ENCODE measurements at places on chromosomes 1 and 21.

GRCh38 chr1:5271264-5271663 lies 616.9 kb downstream of the AJAP1 start:
- DNase-seq = no peak

DNA sequence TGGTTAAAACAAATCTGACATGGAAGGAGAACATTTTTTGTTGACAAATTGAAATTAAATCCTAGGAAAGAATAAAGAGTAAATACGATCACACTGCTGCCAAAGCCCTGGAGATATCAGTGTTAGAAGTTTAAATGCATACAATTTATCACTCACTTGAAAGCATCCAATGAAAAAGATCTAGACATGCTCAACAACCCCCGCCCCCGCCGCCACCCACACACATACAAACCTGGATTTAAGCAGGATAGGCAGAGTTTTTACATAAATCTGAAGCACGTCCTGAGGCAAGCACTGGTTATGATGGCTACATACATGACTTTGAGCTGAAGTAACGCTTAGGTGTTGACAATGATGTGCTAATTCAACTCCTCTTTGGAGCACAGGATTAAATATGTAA lies 58.5 kb downstream of the LYST start:
- DNase-seq = no peak

DNA sequence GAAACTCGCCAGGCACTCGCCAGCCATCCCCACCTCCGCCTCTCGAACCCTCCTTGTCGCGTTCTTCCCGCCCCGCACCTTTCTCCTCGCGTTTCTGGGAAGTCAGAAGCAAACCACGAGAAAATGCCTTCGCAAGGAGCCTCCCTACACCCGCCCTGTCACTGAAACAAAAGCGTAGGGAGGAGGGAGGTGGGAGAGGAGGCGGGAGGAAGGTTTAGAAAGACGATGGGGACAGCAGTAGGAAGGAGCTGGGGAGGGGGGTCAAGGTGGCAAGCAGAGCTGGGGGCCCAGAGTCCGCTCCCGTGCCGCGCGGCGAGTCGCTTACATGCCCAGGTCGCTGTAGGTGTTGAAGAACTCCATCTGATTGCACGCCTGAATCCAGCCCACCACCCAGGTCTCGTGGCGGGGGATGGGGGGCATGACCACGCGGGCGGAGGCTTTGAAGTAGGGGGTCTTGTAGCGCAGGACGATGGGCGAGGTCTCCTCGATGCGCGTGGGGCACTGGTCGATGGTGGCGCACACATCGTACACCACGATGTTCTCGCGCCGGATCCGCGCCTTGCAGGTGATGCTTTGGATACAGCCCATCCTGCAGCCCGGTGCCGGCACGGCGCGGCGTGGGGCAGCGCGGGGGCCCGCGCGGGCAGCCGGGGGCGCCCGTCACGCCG lies 1.0 kb downstream of the FAM78B start:
- DNase-seq = peak; percentile 45

- DNase-seq = no peak
Measured at GRCh38 chr1:93702111-93702827, 20.6 kb upstream of the BCAR3 start.

GRCh38 chr21:41219498-41220207 lies 51.7 kb downstream of the BACE2 start:
- DNase-seq = no peak

DNA sequence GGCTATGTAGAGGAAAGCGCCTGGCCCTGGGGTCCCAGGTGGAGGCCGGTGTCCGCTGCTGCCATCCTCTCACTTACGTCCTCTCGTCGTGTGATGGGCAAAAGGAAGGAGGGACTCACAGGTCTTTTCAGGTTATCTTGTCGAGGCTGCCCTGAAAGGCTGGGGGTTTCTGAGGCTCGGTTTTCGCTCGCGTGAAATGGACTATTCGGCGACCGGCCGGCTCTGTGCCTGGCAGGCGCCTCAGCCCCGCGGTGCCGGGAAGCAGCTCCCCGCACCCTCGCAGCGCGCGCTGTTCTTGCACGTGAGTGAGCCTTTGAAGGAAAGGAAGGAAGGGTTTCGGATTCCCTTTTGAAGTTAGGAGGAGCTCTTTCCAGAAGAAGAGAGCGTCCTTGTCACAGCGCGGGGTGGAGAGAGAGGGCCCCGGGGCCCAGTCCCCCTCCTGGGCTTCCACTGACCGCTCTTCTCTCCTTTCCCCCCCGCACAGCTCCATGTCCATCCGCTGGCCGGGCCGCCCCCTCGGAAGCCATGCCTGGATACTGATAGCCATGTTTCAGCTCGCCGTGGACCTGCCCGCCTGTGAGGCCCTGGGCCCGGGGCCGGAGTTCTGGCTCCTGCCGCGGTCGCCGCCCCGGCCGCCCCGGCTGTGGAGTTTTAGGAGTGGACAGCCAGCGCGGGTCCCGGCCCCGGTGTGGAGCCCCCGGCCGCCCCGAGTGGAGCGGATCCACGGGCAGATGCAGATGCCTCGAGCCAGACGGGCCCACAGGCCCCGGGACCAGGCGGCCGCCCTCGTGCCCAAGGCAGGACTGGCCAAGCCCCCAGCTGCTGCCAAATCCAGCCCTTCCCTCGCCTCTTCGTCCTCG lies 57.2 kb downstream of the AJAP1 start:
- no peak for DNase-seq

- DNase-seq = no peak
Measured at GRCh38 chr1:78586572-78586971, 33.7 kb upstream of the IFI44L start.

- no peak for DNase-seq
Measured at GRCh38 chr1:167881069-167881468, 32.9 kb downstream of the ADCY10 start.

DNA sequence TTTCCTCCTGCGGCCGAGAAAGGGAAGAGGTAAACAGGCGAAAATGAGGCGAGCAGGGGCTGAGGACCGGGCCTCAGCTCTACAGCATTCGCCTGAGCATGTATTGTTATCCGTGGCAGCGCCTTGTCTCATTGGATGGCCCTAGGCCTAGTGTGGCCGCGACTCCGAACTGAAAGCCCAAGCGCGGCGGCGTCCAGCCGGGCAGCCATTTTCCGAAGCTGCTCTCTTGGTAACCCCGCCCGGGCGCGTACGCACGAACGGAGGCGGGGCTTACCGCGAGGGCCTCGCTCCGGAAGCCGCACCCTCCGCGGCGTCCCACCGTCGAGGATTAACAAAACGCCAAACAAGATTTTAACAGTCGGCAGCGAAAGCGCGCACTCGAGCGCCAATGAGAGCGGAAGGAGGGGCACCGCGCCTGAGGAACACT lies 797 bp upstream of the USP1 start:
- peak; percentile 26 for DNase-seq

DNA sequence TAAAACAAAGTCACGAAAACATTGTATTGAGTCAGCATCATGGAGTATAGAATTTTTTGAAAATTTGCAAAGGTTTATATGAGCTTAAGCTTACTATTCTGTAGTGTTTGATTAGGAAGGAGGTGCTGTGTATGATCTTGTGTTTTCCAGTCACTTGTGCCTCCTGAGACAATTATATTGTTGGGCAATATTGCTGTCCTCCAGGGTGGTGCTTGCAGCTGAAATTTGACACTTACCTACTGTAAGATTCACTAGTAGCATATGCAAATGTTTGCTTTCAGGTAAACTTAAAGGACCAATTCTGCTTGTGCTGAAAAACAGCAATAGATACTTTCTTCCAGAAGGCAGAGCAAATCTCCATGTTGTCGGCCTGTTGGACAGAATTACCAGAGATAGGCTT lies 268.0 kb downstream of the TGFB2 start:
- DNase-seq = no peak

DNA sequence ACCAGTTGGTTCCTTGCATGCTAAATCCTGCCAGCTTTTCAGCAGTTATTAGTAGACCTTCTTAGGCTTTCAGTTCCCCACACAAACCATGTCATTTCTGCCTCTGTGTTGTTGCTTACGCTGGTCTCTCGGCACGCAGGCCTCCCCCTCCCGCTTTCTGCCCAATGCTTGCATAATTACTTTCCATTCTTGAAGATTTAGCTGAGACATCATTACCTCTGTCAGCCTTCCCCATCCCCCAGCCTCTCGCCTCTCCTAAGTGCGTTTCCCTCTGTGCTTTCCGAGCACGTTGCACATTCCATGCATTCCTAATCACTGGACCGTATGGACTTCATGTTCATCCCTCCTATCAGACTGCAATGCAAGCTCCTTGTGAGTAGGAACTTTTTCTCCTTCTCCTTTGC lies 26.8 kb downstream of the TSHB start:
- no peak for DNase-seq

DNA sequence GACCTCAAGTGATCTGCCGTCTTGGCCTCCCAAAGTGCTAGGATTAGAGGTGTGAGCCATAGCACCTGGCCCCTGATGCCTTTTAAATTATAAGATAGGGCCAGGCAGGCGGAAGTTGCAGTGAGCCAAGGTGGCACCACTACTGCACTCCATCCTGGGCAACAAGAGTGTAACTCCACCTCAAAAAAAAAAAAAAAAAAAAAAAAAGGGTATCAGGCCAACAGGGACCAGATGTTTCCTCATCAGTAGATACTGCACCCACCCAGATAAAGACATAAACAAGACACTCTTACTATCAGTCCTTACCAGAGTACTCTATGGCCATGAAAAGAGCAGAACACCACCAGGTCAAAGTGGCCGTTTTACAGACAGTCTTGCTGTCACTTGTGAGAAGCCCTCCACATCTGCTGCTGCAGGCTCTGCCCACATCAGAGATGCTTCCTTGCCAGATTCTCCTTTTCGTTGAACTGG lies 3.3 kb downstream of the C21orf58 start:
- no peak for DNase-seq

DNA sequence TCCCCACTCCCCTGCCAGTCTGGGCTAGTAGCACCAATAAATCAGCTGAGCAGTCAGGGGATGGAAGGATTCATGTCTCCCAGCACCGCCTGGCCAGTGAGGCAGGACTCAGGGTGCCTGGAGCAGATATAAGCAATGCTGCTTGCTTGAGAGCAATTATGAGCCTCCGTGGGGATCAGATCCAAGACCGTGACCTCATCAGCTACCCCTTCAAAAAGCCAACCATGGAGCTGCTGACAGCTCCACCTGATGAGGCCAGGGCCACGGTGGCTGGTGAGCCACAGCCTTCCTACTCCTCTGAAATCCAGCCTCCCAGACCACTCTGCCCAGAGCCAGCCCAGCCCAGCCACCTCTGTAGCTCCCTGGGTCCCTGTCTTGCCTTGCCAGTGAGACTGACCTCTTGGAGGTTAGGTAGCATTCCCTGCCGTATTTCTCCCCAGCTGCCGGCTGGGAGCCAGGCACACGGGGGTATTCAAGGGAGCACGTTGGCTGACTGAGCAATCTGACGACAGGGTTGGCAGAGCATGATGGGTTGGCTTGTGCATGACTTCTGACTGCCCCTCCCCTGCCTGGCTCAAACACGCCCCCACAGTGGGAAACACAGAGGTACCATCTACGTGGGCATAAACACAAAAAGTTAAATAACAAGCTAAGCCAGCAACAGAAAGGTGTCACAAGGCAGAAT lies 28.4 kb downstream of the SYT2 start:
- DNase-seq = no peak

DNA sequence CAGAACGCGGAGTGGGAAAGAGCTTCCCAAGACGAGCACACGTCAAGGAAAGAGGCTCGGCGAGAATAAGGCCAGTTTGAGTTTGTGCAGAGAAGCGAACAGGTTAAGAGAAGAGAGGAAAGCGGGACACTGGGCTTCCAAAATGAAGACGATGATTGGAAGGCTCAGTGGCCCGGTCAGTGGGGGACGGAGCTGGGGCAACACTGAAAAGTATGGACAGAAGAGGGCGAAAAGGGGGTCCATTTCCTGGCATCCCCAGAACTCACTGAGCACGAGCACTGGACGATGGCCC lies 258 bp downstream of the CCT3 start:
- DNase-seq = no peak

GRCh38 chr1:170734412-170735175 lies 70.7 kb downstream of the PRRX1 start:
- DNase-seq = no peak

DNA sequence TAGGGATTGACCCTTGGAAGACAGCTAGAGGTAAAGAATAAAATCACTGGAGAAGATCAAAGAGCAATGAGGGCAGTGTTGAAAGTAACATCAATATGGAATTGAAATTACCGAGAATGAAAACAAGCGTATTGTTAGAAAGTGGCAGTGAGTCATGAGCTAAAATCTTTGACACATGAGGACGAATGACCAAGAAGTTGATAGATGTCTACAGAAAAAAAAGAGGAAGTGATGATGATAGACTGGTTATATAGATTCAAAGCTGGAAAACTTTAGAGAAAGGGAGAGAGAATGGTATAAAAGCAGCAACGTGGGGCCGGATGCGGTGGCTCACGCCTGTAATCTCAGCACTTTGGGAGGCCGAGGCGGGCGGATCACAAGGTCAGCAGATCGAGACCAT lies 12.5 kb upstream of the DNM3 start:
- no peak for DNase-seq

GRCh38 chr1:73839922-73840321 lies 358.1 kb downstream of the LRRIQ3 start:
- no peak for DNase-seq

GRCh38 chr1:105083611-105084010 lies 1333.9 kb downstream of the AMY1C start:
- no peak for DNase-seq

DNA sequence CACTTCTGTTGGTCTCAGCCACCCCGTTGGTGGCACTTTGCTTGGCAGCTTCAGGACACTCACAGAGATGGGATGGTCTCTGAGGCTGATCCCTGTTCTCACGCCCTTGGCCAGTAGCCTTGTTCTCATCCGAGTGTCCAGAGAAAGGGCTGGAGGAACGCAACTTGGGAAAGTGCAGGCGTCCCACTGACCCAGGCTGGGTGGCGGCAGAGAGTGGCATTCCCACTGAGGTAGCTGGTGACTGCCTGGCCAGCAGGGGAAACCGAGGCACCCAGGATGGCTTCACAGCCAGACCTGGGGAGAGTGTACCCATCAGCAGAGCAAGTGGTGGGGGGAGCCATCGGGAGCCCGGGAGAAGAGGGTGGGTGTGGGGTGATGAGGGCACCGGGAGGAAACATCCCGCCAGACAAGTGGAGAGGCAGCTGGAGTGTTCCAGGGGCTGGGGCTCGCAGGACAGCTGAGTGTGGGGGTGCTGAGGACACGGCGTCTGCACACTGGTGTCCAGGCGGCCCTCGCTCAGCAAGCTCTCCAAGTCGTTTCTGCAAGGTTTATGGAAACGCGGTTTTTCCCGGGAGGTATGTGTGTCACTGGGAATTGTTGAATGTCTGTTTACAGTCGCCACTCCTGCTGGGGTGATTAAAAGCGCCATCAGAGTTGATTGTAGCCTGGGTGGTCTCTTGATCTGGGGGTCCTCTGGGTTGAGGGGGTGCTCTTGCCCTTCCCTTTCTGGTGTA lies 97.8 kb downstream of the SIK1 start:
- no peak for DNase-seq

DNA sequence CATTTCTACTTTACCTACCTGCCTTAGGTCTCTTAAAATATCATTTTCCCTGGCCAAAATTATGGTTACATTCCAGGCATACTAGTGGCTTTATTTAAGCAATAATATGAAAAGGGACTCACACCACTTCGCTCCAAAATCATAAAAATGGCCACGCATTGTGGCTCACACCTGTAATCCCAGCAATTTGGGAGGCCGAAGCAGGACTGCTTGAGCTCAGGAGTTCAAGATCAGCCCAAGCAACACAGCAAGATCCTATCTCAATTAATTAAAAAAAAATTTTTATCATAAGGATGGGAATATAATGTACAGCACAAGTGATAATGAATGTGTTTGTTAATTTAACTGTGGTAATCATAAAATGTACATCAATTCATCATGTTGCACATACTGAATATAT lies 65.4 kb downstream of the ARID4B start:
- no peak for DNase-seq

Measured in D721Med (cell line).